Endothelial cell of coronary artery (primary cell): ENCODE measurements at places on chromosomes 13 and 19. TPM values are rescaled to one million over a fixed set of nuclear protein-coding genes. Genes with fewer than 3 reads are reported as not detected.

SLC25A41 gene
- total RNA-seq: under 0.01 and 0.09 TPM in 2 replicates

PROZ gene
- not detected in 2 replicates for total RNA-seq

NTF4 gene
- not detected in 2 replicates for total RNA-seq

NPHS1 gene
- not detected in 2 replicates for total RNA-seq

MAST3 gene
- total RNA-seq: 0.90 and 1.3 TPM in 2 replicates

CD79A gene
- total RNA-seq: 0.09 TPM in 2 replicates

LYPD5 gene
- total RNA-seq: 0.36 and 0.56 TPM in 2 replicates

PLPP2 gene
- 6.1 and 20.0 TPM in 2 replicates for total RNA-seq

ZSCAN1 gene
- not detected in 2 replicates for total RNA-seq

DACH1 gene
- total RNA-seq: 4.0 and 6.7 TPM in 2 replicates

FAM32A gene
- 108 and 121 TPM in 2 replicates for total RNA-seq

CPB2 gene
- total RNA-seq: not detected in 2 replicates

SLAIN1 gene
- total RNA-seq: 0.56 and 1.3 TPM in 2 replicates

CHST8 gene
- 0.18 TPM in 1 of 2 replicates, not detected in the other for total RNA-seq

TUBB4A gene
- not detected in 2 replicates for total RNA-seq

ELANE gene
- total RNA-seq: not detected in 2 replicates

RUBCNL gene
- not detected in 2 replicates for total RNA-seq

LIG1 gene
- 22.6 and 51.4 TPM in 2 replicates for total RNA-seq

MYPOP gene
- total RNA-seq: 0.99 and 1.1 TPM in 2 replicates

SAFB2 gene
- 31.3 and 42.9 TPM in 2 replicates for total RNA-seq

GNA15 gene
- total RNA-seq: under 0.01 TPM in 1 of 2 replicates, not detected in the other

MEF2B gene
- total RNA-seq: 0.09 TPM in 1 of 2 replicates, not detected in the other

SEMA6B gene
- total RNA-seq: 115 and 121 TPM in 2 replicates

LILRA6 gene
- total RNA-seq: not detected in 2 replicates

JAK3 gene
- 0.72 and 2.8 TPM in 2 replicates for total RNA-seq

ATCAY gene
- not detected in 2 replicates for total RNA-seq

LILRA1 gene
- not detected in 2 replicates for total RNA-seq

ZNF93 gene
- 1.6 and 6.5 TPM in 2 replicates for total RNA-seq

ADGRE2 gene
- total RNA-seq: not detected in 2 replicates

ADPRHL1 gene
- 0.36 and 1.3 TPM in 2 replicates for total RNA-seq

SIAH3 gene
- under 0.01 TPM in 1 of 2 replicates, not detected in the other for total RNA-seq

URAD gene
- not detected in 2 replicates for total RNA-seq

ZNF415 gene
- 0.09 and 3.9 TPM in 2 replicates for total RNA-seq

SERPINE3 gene
- total RNA-seq: not detected in 2 replicates

SOX1 gene
- not detected in 2 replicates for total RNA-seq

PRSS57 gene
- total RNA-seq: not detected in 2 replicates

CEACAM7 gene
- total RNA-seq: not detected in 2 replicates

MUC16 gene
- under 0.01 TPM in 1 of 2 replicates, not detected in the other for total RNA-seq

CRYL1 gene
- total RNA-seq: 25.6 and 32.3 TPM in 2 replicates

PRRG2 gene
- total RNA-seq: 1.4 and 4.2 TPM in 2 replicates

ZNF524 gene
- 10.0 and 15.4 TPM in 2 replicates for total RNA-seq

C19orf33 gene
- 19.2 and 22.1 TPM in 2 replicates for total RNA-seq

CALM3 gene
- 136 and 149 TPM in 2 replicates for total RNA-seq

MYO16 gene
- total RNA-seq: under 0.01 TPM in 1 of 2 replicates, not detected in the other

R3HDM4 gene
- 18.2 and 23.4 TPM in 2 replicates for total RNA-seq

CPT1C gene
- 15.3 and 16.9 TPM in 2 replicates for total RNA-seq

PDE4A gene
- 1.6 and 5.0 TPM in 2 replicates for total RNA-seq

DLL3 gene
- total RNA-seq: 0.19 and 0.63 TPM in 2 replicates

KIR2DL4 gene
- not detected in 2 replicates for total RNA-seq

RASL11A gene
- 1.7 and 1.9 TPM in 2 replicates for total RNA-seq

TMPRSS9 gene
- not detected in 2 replicates for total RNA-seq

SYNE4 gene
- not detected in 2 replicates for total RNA-seq

RFPL4A gene
- 0.36 TPM in 1 of 2 replicates, not detected in the other for total RNA-seq

KANK3 gene
- 19.3 and 35.2 TPM in 2 replicates for total RNA-seq
